ENCODE measurements at places on chromosomes 5 and 9.

- no peak for DNase-seq
Measured at GRCh38 chr5:177189965-177190364, 56.4 kb downstream of the NSD1 start.

GRCh38 chr5:67233075-67233474, 36.5 kb upstream of the CD180 start:
- DNase-seq, result no peak

GRCh38 chr5:127892467-127893207, 189.4 kb downstream of the CCDC192 start:
- DNase-seq, result peak; percentile 22

DNA sequence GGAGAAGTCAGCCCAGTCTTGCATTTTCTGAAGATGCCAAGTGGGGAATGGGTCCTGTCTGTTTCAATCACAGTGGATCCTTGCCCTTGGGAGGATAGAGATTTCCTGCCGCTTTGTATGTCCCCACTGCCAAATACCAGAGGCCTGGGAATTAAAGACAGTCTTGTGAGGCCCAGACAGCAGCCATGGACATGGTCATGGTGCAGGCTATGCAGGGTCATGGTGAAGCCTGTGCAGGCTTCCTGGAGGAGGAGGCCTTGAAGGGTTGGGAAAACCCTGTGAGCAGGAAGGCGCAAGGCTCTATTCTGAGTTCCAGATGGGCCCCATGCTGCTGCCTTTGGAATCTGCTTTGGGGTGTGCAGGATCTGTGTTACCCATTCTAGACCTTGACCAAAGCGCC, 57.3 kb upstream of the PITX1 start:
- no peak for DNase-seq

DNA sequence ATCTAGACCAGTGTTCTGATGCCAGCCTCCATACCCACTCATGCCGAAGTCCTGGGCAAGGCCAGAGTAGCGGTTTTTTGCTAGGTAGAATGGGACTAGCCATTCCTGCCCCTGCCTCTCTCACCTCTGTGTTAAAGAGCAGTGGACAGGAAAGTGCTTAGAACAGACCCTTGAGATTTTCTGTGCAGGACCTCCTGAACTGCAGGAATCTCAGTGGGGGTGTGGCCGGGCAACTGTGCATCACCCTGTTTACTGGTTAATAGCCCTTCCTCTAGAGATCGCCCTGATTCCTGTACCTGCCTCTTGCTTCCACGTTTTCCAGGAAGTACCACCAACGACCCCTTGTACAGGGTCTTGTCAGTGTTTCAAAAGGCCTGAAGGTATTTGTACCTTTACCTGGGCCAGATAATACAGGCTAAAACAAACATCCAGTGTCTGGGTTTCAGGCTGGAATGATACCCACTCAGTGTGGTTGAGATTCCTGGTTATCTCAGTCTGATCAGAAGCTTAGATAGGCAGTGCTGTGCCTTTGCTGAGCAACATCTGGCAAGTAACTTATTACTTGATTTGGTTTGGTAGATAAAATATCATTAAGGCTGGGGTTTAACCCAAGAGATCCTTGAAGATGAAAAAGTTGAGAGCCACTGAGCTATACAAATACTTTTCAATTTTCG, 65.9 kb downstream of the RGS3 start:
- DNase-seq, result no peak

DNA sequence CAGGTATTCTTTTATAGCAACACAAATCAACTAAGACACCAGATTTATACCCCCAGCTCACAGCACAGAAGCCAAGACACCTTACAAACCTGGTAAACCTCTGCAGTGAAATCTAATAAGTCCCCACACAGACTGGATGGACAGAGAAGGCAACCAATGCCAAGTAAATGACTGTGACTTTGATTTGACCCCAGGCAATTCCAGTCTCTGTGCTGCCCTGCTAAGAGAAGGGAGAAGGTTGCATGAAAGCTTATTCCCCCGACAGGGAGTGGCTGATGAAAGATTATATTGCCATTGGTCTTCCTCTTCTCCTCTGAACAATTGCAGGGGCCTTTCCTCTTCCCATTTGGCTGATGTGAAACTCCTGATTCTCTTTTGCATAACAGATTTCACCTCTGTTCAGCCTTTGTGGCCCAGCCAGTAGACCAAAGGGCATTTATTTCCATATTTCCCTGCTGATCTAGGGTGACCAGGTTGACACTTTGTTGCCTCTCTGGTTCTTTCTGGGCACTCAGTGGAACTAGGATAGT, 107.6 kb downstream of the ADRB2 start:
- DNase-seq, result no peak

GRCh38 chr5:78809444-78809843, 160.9 kb upstream of the LHFPL2 start:
- no peak for DNase-seq

DNA sequence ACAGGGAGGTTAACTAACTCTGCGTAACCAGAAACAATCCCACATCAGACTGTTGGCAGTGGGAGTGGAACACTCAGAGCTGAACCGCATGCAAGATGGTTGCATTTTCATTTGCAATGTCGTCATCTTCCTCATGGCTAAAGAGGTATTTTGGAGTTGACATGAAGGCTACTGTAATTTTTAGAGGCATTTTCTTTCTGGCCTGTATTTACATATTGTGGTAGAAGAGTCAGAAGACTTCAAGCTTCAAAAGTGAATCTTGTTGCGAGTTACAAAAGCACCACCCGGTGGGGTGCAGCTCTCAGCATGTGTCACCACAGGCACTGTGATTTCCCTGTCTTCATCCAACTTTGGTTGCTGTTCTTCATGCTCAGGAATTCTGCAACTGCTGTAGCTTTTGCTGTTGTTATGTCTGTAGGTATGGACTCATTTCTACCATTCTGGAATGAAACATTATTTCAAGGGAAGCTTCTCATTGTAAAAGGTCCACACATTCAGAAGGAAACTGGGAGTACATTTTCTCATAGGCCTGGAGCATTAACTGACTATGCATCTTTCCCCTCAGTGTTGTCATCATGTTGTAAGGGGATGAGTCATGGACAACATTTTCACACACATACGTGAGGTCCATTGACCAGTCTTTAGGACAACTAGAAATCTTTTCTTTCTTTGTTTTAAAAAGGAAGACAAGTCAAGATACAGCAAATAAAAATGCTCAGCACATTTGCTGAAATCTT, 35.4 kb upstream of the GDNF start:
- peak; percentile 87 for DNase-seq

DNA sequence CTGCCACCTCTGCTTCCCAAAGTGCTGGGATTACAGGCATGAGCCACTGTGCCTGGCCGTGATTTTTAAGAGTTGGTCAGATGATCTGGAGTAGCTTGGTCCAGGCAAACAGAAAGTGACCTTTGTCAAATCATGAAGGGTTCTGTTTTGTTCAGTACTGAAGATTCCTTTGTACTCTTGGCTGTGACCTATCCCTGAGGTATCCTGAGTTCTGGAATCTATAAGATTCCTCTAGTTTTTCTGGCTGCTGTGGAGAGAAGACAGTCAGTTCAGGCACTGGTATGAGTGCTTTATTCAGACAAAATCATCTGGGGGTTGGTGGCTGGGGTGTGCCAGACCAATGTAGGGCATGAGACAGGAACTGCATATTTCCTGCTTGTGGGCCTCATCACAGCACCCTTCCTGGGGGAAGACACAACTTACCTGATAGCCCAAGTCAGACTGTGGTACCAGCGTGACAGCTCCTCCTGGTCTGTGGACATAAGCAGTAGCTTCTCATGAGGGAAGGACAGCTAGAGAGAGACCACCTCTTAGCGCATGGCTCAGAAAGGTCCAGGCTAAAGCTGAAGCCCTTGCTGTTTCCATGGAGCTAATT, 3.1 kb downstream of the ARHGEF39 start:
- DNase-seq, result no peak

DNA sequence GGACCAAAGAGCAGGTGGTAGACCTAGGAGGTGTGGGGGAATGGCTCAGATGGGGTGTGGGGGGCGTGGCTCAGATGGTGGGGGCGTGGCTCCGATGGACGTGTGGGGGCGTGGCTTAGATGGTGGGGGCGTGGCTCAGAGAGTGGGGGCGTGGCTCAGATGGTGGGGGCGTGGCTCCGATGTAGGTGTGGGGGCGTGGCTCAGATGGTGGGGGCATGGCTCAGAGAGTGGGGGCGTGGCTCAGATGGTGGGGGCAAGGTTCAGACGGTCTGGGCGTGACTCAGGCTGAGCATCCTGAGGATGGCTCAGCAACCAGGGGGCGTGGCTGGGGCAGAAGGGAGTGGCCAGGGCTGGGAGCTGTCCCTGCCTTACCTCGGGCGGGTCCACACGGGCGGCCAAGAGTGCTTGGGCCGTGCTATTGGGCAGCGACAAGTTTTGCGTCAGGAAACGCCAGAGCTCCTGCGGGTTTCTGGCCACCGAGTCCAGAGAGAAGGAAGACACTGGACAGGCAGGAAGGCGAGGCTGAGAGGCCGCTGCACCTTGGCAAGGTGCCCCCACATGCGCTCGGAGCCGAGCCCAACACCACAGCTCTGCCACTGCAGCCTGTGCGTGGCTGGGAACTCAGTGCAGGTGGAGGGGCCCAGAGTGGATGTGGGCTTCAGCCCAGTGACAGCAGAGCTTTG, 5.9 kb downstream of the ABCA2 start:
- DNase-seq, result peak; percentile 35

DNA sequence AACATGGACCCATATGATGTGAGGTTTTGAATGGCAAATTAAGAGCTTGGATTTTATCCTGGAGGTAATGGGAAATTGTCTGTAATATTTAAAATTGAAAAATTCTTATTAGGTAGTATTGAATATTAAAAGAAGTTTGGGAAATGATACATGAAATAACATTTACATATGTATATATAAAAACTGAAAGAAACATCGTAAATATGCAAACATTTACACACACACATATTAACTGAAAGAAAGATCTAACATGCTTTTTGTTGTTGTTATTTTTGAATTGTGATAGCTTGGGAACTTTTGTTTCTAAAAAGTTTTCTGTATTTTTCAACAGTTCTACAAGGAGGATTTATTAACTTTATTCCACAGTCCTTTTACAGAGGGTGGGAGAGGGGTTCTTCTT, 82.8 kb upstream of the ITGA2 start:
- no peak for DNase-seq

- no peak for DNase-seq
Measured at GRCh38 chr9:7105095-7105494, 347.3 kb downstream of the KDM4C start.

DNA sequence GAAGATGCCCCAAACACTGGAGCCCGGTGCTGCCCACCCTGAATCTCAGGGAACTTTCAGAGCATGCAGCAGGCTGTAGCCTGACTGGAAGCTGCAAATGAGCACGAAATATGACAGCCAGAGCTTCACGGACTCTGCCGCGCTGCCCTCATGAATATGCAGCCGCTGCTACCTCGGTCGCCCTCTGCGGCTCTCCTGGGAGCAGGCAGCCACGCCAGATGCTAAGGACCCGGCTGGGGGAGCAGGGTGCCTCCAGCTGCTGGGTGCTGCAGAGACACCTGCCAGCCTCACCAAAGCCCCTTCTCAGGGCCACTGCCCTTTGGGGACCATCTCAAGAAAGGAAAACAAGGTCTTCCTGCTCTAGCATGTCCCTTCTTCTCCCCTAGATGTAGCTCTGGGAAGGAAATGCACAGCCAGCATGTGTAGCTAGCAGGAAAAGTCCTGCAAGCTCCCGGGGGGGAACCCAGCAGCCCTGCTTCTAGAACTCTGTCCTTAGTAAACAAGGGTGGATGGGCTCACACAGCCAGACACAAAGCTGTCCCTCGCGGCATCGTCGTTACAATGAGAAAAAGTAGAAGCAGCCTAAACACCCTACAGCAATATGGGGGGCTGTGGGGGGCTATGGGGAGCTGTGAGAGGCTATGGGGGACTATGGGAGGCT, 56.8 kb upstream of the OLFM1 start:
- no peak for DNase-seq

GRCh38 chr5:170420806-170421412, 31.7 kb upstream of the KCNMB1 start:
- peak; percentile 67 for DNase-seq

DNA sequence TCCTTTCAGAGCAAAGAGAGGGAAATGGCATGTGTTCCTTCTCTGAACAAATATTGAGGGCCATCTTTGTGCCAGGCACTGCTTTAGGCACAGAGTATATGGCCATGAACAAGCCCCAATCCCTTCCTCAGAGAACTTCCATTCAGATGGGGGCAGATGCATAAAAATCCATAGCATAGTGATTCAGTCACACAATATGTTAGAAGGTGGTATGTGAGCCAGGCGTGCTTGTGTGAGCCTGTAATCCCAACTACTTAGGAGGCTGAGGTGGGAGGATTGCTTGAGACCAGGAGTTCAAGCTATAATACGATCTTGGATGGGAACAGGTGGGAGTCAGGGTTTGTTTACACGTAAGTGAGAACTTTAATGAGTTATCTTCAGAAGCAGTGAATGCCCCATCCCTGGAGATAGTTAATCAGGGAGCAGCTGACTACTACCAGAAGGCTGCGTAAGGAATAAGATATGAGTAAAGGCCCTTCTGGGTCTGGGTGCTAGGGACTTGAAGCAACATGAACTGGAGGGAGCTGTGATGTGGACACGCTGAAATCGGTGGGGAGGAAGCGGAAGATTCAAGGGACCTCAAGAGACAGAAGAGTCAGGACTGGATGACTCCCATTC, 27.1 kb downstream of the NANS start:
- DNase-seq, result no peak

- DNase-seq, result no peak
Measured at GRCh38 chr9:105158898-105159297, 85.6 kb upstream of the SLC44A1 start.

DNA sequence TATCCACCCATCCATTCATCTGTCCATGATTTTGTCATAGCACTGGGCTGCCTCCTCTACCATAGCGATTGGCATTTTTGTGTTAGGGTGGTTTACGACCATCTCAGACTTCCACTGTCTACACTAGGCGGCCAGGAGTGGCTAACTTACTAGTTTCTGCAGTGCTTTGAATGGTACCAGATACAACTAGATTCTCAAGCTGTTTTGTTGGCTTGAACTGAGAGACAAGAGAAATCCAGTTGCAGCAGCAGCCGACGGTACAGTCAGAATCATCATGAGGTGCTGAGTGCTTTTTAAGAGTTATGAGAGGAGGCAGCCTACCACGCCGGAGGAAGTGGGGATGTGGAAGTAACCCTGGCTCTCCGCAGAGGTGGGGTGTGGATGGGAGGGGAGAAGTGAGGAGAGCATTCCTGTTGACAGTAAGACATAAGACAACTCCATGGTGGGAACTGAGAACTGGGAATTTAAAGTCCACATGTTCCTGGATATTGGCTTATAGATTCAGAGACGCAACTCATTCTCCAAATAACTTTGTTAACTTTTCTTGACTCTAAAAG, 27.9 kb downstream of the COL5A1 start:
- DNase-seq, result peak; percentile 40

- no peak for DNase-seq
Measured at GRCh38 chr9:87718231-87718630, 7.7 kb upstream of the CTSL start.

GRCh38 chr5:124661317-124662141, 84.9 kb downstream of the ZNF608 start:
- DNase-seq, result peak; percentile 81

DNA sequence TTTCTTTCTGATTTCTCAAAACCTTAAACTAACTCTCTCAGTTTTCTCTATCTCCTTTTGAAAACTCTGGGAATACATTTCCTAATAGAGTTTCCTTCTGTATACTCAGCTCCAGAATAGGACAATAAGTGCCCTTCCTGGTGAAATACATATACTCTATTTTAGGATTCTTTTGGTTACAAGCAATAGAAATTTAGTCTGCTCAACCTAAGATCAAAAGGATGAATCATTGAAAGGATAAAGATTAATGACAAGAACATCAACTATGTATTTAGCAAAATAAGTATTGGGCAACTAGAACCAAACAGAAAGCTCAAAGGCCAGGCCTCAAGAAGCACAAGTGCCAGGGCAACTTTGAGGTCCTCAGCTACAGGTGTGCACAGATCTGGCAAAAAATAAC, 127.1 kb downstream of the ADAMTSL1 start:
- peak; percentile 44 for DNase-seq

- DNase-seq, result no peak
Measured at GRCh38 chr9:124283228-124283814, 25.6 kb downstream of the NEK6 start.
